Urinary bladder (tissue), 4 donors: ENCODE measurements at places on chromosomes 5 and 9. TPM values are rescaled to one million over a fixed set of nuclear protein-coding genes. Genes with fewer than 3 reads are reported as not detected.
A peak's percentile ranks its signal among the peaks of the same experiment; 100 is the strongest.

Gene KIAA0825
- total RNA-seq, result 25.5 TPM

Gene SLC45A2
- total RNA-seq, result not detected

Gene ACTBL2
- not detected for total RNA-seq

Gene RASGRF2
- 5.0 TPM for total RNA-seq

Gene FBN2
- 138 TPM for total RNA-seq

Gene NEURL1B
- 52.4 TPM for total RNA-seq

DNA sequence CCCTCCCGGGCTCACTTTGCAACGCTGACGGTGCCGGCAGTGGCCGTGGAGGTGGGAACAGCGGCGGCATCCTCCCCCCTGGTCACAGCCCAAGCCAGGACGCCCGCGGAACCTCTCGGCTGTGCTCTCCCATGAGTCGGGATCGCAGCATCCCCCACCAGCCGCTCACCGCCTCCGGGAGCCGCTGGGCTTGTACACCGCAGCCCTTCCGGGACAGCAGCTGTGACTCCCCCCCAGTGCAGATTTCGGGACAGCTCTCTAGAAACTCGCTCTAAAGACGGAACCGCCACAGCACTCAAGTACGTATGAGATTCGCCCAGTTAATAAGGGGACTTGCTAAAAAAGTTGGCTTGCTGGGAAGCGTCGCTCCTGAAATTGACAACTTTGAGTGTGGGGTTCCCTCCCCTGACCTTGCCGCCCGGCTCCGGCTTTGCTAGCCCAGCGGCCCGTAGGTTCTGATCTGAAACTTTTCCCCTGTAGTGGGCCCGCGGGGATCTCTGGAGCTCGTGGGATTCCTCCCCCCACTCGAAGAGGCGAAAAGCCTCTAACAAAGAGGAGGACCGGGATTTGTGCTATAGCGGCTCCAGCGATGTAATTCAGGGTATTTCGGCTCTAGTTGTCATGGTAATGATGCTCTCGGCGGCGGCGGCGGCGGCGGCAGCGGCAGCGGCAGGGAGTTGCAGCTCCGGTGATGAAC lies 572 bp downstream of the NR4A3 start:
- DNase-seq, result peak; percentile 46

- DNase-seq, result no peak
Measured at GRCh38 chr9:114779352-114779845, 26.4 kb downstream of the TNFSF15 start.

DNA sequence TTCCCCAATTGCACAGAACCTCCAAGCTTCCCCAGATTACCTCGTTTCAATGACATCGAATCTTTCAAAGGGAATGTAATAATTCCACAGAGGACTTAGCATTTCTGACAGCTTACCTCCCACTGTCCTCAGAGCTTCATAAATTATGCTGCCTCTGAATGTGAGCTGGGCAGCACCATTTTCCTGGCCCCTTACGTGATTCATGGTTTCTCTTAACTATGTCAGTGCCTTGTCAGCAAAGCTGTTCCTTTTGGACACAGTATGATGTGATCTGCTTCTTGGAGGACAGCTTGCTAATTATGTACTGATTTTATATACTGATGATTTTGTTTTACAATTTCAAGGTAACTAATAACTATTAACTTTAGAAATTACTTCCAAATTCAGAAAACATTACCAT lies 27.7 kb upstream of the SSBP2 start:
- DNase-seq, result no peak

GRCh38 chr9:122372856-122373845 lies 2.3 kb downstream of the PTGS1 start:
- no peak for DNase-seq

GRCh38 chr9:120730654-120731514 lies 16.6 kb upstream of the MEGF9 start:
- no peak for DNase-seq

- DNase-seq, result no peak
Measured at GRCh38 chr9:90505695-90506094, 136.9 kb downstream of the DIRAS2 start.

DNA sequence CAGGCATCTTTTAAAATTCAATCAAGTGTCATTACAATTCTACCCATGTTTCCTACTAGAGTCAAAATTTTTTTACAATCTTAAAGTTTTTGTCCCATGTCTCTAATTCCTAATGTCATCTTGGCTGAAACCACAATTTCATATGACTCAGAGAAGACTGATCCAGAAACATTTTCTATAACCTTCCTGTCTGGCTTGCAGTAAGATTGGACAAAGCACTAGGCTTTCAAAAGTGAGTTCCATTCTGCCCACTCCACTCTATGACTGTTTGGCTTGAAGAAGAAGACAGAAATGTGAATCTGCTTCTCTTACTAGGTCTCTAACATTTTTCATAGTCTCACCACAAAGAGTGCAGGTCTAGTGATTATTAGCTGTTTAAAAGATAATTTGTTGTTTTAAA lies 88.8 kb downstream of the NR3C1 start:
- no peak for DNase-seq

DNA sequence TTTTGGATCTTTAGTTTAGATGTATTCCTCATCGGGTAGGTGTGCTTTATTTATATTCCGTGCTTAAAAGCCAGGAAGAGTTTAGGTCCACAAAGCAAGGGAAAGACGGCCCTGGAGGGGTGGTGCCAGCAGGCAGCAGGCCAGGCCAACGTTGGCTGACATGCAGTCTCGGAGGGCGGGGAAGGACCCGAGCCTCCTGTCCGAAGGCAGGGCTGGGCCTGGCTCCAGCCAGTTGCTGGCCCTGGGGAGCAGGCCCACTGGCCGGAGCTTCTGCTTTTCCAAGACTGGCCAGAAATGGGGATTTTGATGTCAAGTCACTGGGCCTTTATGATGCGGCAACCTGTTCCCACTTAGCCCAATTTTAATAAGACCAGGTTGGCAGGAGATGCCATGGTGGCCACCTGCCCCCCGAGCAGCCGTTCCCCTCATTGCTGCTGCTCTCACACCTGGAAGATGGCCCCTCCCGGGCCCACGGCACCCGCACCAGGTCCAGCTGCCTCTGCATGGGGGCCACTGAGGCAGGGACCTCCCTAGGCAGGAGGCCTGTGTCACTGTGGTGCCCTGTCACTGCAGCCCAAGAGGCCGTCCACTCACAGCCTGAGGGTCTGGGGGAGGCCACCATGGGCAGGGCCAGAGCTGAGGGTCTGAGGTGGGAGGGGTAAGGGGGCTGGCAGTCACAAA lies 23.2 kb downstream of the LPCAT1 start:
- no peak for DNase-seq

DNA sequence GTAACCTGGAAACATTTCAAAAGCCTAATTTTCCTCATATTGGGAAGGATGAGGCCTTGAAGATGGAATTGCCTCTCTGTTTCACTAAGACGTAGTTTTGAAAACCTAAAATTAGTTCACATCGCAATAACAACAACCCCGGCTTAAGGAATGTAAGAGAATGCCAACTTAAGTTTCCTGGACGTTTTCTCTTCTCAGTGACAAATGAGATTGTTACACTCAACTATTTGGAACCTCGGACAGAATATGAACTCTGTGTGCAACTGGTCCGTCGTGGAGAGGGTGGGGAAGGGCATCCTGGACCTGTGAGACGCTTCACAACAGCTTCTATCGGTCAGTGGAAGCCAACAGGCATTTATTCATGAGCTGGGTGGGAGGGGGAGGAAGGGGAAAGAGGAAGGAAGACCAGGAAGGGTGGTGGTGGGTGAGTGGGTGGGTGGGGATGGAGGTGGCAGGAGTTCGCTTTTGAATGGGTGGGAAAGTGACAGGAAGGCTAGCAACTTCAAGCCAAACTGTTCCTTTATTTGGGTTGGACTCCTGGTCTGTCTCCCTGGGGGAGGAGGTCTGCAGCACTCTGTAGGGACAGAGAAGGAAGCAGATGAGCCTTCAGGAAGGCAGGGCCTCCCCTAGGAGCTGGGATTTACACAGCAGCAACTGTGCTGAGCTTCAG lies 83.4 kb downstream of the TEK start:
- no peak for DNase-seq

GRCh38 chr5:43410414-43410813 lies 1.8 kb downstream of the CCL28 start:
- no peak for DNase-seq

DNA sequence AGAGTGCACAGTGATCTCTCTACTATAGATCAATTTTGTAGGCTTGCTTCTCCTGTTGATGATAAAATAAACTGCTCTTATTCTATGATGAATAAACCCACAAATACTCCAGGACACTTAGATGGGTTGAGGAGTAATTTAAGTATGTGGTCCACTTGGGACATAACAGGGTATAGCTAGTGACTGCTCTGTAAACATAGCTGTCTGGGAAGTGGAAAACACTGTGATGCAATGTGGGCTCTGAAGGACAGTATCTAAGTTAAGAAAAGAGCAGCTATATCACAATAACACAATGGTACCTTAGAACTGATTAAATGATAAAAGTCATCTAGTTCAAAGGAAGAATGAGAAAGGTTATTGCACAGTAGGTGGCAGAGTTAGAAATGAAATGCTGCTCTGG lies 294.3 kb upstream of the HAPLN1 start:
- DNase-seq, result no peak

GRCh38 chr9:80615964-80616363 lies 1044.2 kb downstream of the TLE4 start:
- DNase-seq, result no peak

GRCh38 chr5:140039561-140039960 lies 3.5 kb downstream of the NRG2 start:
- DNase-seq, result no peak

- DNase-seq, result no peak
Measured at GRCh38 chr5:125551246-125551645, 804.8 kb upstream of the ZNF608 start.

DNA sequence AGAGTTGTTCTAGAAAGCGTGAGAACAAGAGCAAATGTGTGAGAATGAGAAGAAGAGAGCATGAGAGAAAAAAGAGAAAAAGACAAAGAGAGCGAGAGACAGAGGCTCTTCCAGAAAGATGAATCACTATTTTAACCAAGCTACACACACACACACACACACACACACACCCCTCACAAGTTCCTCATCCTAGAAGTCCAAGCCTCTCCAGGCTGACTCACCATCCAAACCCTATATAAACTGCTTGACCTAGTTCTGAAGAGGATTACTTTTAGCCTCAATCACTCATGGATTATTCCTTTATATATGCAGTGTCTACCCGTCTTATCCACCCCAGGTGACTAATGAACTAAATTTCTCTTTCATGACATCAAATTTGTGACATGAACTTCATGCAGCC lies 37.6 kb downstream of the C9orf57 start:
- DNase-seq, result no peak

DNA sequence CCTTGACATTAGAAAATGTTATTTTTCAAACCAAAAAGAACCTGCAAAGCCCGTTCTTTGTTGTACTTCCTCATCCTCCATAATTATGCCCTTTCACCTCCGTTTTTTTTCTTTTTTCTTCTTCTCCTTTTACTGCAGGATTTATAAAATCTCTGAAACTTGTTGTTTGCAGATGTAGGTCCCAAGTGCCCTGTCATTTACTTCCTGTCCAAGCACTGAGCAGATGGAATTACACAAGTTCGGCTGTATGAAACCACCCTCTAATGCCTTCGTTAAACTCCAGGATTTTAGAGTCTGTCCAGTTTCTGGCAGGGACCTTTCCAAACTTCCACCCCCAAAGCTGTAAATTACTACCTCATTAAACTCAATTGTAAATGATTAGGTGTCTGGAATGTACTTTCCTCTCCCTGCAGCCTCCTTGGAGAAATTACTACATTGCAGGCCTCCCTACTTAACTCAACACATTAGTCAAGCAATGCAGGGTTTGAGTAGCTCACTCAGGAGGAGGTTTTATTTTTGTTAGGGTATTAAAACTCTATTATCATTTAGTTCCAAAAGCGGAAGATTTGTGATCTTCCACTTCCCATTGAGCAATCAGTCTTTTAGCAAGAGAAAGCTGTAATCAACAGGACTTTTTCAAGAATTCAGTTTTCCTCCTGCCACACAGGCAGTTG lies 125.6 kb upstream of the LPAR1 start:
- DNase-seq, result no peak

DNA sequence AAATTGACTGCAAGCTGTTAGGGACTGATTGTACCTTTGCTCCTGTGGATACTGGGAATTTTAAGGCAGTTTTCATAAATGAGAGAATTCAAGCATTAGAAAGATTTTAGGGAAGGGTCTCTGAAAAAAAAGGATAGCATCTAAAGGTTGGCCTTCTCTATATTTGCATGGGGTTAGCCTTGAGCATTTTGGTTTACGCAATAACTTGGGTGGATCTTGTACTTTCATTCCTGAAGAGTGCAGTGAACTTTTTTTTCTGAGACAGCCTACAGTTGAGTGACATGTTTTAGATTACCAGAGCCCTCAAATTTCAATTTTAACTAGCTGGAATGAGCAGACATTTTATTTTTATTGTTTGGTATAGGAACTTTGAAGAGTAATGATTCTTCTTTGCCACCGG lies 91.6 kb upstream of the NR3C1 start:
- DNase-seq, result no peak

DNA sequence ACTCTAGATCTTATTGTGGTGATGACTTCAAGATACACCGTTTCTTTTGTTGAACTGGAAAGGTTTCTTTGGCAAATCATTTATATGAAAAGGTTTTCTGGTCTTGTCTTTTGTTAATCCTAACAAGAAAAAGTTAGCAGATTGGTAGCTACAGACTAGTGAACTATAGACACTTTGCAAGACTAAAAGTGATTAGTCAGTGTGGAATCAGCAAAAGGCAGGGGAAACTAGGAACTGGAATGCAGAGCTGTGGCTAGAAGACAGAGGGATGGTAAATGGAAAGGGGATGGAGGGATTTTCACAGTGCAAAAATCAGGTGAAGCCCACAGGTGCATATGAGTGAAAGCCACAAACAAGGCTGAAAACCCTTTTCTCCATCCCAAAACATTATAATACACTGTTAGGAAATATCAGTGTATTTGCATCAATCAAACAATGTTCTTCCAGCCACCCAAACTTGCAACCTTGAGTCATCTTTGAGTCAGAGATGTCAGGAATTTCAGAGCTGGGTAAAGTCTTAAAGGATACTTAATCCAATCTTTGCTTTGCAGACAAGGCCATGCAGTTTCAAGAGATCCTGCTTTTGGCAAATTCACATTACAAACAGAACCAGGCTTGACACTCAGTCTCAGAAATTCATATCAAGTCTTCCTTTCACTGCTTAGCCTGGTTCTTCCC lies 52.7 kb downstream of the PLK2 start:
- DNase-seq, result no peak

DNA sequence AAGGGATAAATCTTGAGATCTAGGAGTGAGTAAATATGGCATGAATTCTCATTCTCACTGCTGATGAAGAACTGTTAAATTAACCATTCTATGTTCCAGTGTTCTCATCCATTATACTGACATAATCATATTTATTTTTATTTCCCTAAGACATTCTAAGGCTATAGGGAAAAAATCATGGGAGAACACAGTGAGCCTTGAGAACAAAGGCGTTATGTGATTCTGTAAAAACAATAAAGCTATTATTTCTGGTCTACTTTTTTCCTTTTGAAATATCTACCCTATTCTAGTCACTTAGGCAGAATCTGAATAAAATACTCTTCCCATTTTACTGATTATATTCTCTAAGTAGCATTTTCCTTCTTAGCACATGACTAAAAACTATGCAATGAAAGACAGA lies 155.7 kb upstream of the ADAMTS16 start:
- DNase-seq, result no peak

- DNase-seq, result no peak
Measured at GRCh38 chr9:132063281-132063680, 16.4 kb downstream of the MED27 start.
